H1 (cell line): ENCODE measurements at places on chromosomes 6 and 20.

GRCh38 chr6:42935322-42935721, 6.0 kb downstream of the CNPY3 start:
- DNase-seq: no peak
- peaks cover 21% of the 10 kb centered on the region for H3K36me3 ChIP-seq
- H3K4me1 ChIP-seq: peaks cover 6% of the 10 kb centered on the region
- H3K4me3 ChIP-seq: no peak overlapping the region
- no peaks in the 10 kb centered on the region for H3K27me3 ChIP-seq

- no peaks in the 10 kb centered on the region for H3K27me3 ChIP-seq
- H3K27ac ChIP-seq: no peak overlapping the region
- DNase-seq: no peak
- no peaks in the 10 kb centered on the region for H3K36me3 ChIP-seq
- H3K4me3 ChIP-seq: no peak overlapping the region
Measured at GRCh38 chr6:169300916-169301315, 47.3 kb upstream of the THBS2 start.

DNA sequence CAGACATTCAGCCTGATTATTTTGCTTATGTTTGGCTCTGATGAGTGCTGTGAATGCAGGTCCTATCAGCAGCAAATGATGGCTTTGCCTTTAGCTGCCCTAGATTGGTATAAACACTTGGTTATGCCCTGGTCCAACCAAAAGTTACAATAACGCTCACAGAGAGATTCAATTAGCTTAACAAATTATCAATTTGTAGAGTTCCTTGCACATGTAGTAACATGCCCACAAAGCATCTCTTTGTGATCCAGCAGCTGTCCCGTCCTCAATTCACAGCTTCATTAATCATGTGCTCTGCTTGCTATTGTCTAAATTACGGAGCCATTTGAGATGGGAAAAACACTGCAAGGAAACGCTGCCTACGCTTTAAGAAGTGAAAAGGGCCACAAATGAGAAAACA, 457.9 kb downstream of the HDGFL1 start:
- DNase-seq: no peak
- no peak overlapping the region for H3K27ac ChIP-seq
- H3K4me3 ChIP-seq: no peak overlapping the region

DNA sequence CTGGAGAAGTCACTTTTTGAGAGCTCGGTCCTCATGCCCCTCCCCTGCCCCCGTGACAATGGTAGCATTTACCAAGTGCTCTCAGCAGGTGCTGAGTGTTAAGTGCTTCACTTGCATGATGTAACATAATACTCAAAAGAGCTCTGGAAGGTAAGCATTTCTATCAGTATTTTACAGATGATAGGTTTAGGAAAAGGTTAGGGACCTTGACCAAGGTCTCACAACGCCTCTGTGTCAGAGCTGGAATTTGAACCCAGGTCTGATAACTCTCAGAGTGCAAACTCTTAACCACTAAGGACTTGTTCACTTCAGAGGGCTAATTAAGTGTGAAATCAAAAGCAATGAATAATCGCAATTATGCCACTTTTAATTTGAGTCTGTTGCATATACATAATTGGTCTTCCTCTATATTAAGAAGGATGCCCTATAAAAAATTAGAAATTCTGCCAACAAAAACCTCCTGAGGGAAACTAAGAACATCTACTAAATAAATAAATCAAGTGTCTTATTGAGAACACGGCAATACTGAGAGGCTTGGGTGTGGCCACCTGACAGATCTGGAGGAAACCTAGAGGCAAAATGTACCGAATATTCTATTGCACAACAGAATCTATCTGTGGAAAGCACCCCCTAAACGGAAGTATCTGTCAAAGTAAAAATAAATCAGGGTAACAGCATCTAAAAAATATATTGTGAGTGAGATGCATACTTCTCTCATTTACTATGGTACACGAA, 109.8 kb downstream of the BACH2 start:
- DNase-seq: no peak
- H3K27ac ChIP-seq: no peak overlapping the region
- H3K27me3 ChIP-seq: no peaks in the 10 kb centered on the region; the same call in 1 of the 2 replicates
- peaks cover 3% of the 10 kb centered on the region; the same call in 1 of the 2 replicates for H3K4me1 ChIP-seq
- no peak overlapping the region for H3K4me3 ChIP-seq

GRCh38 chr6:157887892-157888291, 64.8 kb downstream of the SNX9 start:
- H3K27ac ChIP-seq: no peak overlapping the region
- DNase-seq: no peak
- H3K4me1 ChIP-seq: no peaks in the 10 kb centered on the region
- H3K4me3 ChIP-seq: no peak overlapping the region
- H3K27me3 ChIP-seq: no peaks in the 10 kb centered on the region
- no peaks in the 10 kb centered on the region; the same call in none of the 2 replicates for H3K36me3 ChIP-seq

DNA sequence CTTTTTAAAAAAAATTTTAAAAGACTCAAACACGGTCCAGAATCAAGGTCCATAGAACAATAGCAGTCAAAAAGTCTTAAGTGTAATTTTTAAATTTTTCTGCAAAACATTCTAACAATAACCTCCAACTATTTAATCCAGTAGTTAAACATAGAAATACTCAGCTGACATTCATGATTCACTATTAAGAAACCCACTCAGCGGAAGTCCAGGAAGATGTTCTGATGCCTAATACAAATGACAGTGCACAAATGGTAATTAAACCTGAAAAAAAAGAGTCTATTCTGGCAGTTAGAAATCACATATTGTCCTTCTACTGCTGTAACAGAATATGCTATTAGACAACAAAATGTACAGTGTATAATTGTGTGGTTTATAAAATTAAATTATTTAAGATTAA, 128.2 kb upstream of the BMP5 start:
- no peak overlapping the region for H3K27ac ChIP-seq
- no peak overlapping the region for H3K4me3 ChIP-seq
- DNase-seq: no peak
- no peaks in the 10 kb centered on the region for H3K36me3 ChIP-seq
- no peaks in the 10 kb centered on the region for H3K27me3 ChIP-seq

GRCh38 chr20:835608-836045, 2.1 kb downstream of the FAM110A start:
- no peak for DNase-seq
- no peak overlapping the region for H3K4me3 ChIP-seq
- H3K36me3 ChIP-seq: no peaks in the 10 kb centered on the region
- peaks cover 15% of the 10 kb centered on the region for H3K27me3 ChIP-seq
- no peak overlapping the region for H3K27ac ChIP-seq
- H3K4me1 ChIP-seq: no peaks in the 10 kb centered on the region

DNA sequence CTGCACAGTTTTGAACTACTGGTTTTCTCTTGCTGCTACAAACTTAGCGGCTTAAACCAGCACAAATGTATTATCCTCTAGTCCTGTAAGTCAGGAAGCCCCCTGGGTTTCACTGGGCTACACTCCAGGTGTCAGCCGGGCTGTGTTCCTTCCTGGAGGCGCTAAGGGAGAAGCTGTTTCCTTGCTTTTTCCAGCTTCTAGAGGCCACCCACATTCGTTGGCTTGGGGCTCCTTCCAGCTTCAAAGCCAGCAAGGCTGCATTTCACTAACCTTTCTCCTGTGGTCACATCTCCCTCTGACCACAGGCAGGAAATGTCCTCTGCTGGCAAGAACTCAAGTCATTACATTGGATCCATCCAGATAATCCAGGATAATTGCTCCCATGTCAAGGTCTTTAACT, 350.6 kb upstream of the PLCB4 start:
- DNase-seq: no peak
- H3K27me3 ChIP-seq: no peaks in the 10 kb centered on the region
- no peaks in the 10 kb centered on the region for H3K36me3 ChIP-seq
- no peak overlapping the region for H3K27ac ChIP-seq
- H3K4me3 ChIP-seq: no peak overlapping the region

- H3K4me3 ChIP-seq: no peak overlapping the region
- H3K4me1 ChIP-seq: no peaks in the 10 kb centered on the region
- no peak for DNase-seq
- H3K36me3 ChIP-seq: no peaks in the 10 kb centered on the region
- H3K27me3 ChIP-seq: no peaks in the 10 kb centered on the region
- no peak overlapping the region for H3K27ac ChIP-seq
Measured at GRCh38 chr6:19587238-19587942, 249.8 kb upstream of the ID4 start.

- H3K4me1 ChIP-seq: peaks cover 45% of the 10 kb centered on the region
- H3K36me3 ChIP-seq: peaks cover 14% of the 10 kb centered on the region
- no peak for DNase-seq
- H3K27me3 ChIP-seq: no peaks in the 10 kb centered on the region
- H3K27ac ChIP-seq: peak overlapping the region; percentile 86
- H3K4me3 ChIP-seq: peak overlapping the region; percentile 57; the same call in 1 of the 2 replicates
Measured at GRCh38 chr6:30885481-30885998, 1.2 kb downstream of the DDR1 start.

DNA sequence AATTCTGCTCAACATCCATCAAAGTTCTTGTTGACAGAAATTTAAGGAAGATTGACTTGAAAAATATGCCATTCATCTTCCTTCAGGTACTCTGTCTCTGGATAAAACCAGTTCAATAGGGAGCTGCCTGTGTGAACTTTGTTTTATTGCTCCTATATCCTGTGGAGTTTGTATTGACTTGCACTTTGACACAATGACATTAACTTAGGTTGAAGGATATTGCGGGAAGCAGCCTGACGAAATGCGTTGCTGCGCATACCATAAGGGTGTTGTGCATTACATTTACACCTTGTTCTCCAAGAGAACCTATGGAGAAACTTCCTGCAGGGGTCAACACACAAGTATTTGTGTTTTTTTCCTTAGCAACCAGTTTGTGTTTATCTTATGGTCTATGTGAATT, 185.4 kb upstream of the GRIK2 start:
- H3K36me3 ChIP-seq: no peaks in the 10 kb centered on the region
- no peak overlapping the region for H3K4me3 ChIP-seq
- H3K27me3 ChIP-seq: no peaks in the 10 kb centered on the region
- no peak overlapping the region for H3K27ac ChIP-seq

- no peak for DNase-seq
- H3K36me3 ChIP-seq: no peaks in the 10 kb centered on the region
- no peak overlapping the region for H3K4me3 ChIP-seq
- no peaks in the 10 kb centered on the region for H3K4me1 ChIP-seq
- peaks cover 5% of the 10 kb centered on the region; the same call in 1 of the 2 replicates for H3K27me3 ChIP-seq
Measured at GRCh38 chr6:37624606-37625574, 72.8 kb downstream of the MDGA1 start.

- H3K27me3 ChIP-seq: no peaks in the 10 kb centered on the region
- no peaks in the 10 kb centered on the region for H3K36me3 ChIP-seq
- DNase-seq: no peak
- no peaks in the 10 kb centered on the region for H3K4me1 ChIP-seq
- no peak overlapping the region for H3K27ac ChIP-seq
Measured at GRCh38 chr6:73532293-73532692, 11.5 kb upstream of the EEF1A1 start.

DNA sequence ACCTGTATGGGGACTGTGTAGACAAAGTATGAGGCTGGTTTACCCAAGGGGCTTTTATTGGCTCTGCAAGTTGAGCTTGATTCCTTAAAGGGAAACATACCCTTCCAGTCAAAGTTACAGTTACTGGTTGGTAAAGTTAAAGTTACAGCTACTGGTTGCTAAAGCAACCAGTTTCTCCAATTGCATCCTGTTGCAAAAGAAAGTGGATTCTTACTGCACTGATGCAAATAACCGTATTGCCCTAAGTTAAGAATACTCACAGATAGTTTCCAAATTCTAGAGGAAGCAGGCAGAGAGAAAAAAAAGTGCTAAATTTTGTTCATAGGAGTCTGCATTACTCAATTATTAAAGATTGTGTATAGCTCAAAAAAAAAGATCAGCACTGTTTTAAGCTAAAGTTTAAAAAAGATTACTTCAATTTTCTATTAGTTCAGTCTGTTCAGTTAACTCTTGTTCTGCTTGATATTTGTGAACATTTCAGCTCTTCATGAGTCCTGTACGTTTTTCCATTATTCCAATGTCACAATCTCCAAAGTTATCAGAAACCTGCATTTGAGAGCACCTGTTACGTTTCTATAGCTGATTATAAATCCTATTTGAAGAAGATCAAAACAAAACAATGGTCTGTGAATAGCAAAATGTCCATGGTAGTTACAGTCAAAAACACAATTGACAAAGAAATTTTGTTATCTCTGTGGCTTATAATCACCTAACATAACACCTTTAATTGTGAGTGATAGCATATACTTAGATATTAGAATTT, 8.6 kb upstream of the IL22RA2 start:
- no peak overlapping the region for H3K4me3 ChIP-seq
- H3K27ac ChIP-seq: no peak overlapping the region
- no peaks in the 10 kb centered on the region for H3K4me1 ChIP-seq
- H3K27me3 ChIP-seq: no peaks in the 10 kb centered on the region
- H3K36me3 ChIP-seq: peaks cover 3% of the 10 kb centered on the region; the same call in 1 of the 2 replicates

GRCh38 chr6:160861824-160862223, 129.7 kb upstream of the MAP3K4 start:
- no peak overlapping the region for H3K4me3 ChIP-seq
- H3K4me1 ChIP-seq: no peaks in the 10 kb centered on the region
- no peak overlapping the region for H3K27ac ChIP-seq
- no peaks in the 10 kb centered on the region for H3K36me3 ChIP-seq

DNA sequence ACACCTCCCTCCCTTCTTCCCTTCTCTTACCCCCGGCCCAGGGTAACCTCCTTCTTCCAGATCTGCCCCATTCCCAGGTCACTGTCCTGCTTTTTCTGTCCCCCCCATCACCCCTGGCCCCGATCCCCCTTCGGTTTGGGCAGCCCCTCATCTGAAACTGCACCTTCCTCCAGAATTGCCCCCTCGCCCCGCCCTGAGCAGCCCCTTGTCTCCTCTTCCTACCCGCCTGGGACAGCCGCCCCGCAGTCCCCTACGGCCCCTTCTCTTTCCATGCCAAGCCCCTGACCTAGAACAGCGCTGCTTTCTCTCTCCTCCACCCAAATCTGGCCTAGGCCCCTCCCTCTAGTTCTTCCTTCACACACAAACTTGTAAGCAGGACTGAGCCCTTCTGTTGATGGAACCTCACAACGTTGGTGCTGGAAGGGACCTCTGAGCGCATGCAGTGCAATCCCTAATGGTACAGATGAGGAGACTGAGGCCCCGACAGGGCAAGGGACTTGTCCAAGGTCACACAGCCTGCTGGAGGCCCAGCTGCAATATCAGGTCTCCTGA, 630 bp downstream of the PPP2R5D start:
- no peaks in the 10 kb centered on the region; the same call in 1 of the 2 replicates for H3K36me3 ChIP-seq
- H3K27ac ChIP-seq: no peak overlapping the region
- H3K27me3 ChIP-seq: no peaks in the 10 kb centered on the region
- H3K4me1 ChIP-seq: peaks cover 3% of the 10 kb centered on the region
- peak; percentile 53 for DNase-seq

GRCh38 chr20:54680872-54681619, 205.7 kb downstream of the DOK5 start:
- H3K36me3 ChIP-seq: no peaks in the 10 kb centered on the region
- no peak for DNase-seq
- H3K27me3 ChIP-seq: 0 out of 2 replicates have a peak, but pooled peaks cover 2% of the 10 kb centered on the region
